Stimulated activated CD4-positive, alpha-beta T cell treated with anti-CD3 and anti-CD28 coated beads, Interleukin-4, amount 100 ng/mL, for 24 hours (primary cell): ENCODE measurements at places on chromosomes 3 and 15.

DNA sequence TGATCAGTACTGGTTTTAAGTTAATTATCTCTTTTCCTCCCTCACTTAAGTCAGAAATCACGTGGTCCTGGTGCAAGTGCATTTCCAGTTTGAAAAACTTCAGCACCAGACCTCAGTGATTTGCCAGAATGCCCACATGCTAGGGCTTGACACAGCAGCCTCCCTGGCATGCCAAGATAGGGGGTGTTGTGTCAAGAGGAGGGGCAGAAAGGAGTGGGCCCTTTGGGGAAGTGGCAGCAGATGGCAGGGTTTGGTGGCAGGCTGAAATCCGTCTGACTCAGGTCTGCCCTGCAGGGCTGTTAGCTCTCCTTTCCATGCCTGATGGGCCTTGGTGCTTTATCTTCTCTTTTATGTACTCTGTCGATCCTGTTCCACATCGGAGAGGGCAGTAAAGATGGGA is 23.4 kb downstream of the PXK start:
- DNase-seq: no peak

DNA sequence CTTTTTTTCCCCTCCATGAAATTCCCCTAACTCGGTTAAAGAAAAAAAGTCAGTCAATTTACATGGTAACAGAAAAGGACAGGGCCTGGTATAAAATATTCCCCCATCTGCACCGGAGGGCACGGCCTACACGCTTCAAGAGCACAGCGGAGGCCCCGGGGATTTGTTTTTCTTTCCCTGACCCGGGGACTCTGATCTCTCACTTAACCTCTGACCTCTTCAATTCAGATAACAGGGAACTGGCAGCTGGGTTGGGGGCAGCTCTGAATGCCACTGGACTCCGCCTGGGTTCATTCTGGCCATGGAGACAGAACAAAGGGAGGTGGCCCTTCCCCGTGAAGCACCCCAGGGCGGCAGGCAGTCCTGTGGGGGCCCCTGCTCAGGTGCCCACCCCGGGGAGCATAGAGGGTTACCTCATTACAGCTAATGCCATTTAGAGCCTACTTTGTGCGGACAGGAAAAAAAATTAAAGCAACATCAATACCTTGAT is 257.5 kb downstream of the SHQ1 start:
- DNase-seq: no peak

DNA sequence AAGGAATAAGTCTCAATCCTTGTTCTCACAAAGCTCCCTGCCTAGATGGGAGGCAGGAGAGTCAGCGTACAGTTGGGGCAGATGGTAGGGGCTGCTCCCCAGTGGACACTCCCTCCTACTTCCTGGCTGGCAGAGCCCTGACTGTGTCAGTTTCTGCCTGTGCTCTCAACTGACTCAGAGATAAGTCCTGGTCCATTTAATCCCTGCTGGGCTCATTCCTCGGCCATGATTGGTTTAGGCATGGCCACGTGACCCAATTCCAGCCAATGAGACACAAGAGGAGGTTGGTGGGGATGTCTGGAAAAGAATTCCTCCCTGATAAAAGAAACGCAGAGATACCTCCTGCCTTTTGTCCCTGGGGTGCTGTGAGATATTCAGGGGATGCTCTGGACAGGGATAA is 118.1 kb upstream of the SLC6A11 start:
- DNase-seq: no peak

GRCh38 chr3:73727854-73728253 is 103.1 kb upstream of the PDZRN3 start:
- DNase-seq: no peak
